ENCODE measurements at places on chromosomes 4 and X.

GRCh38 chr4:92237559-92237958 lies 66.2 kb upstream of the GRID2 start:
- no peak for DNase-seq

DNA sequence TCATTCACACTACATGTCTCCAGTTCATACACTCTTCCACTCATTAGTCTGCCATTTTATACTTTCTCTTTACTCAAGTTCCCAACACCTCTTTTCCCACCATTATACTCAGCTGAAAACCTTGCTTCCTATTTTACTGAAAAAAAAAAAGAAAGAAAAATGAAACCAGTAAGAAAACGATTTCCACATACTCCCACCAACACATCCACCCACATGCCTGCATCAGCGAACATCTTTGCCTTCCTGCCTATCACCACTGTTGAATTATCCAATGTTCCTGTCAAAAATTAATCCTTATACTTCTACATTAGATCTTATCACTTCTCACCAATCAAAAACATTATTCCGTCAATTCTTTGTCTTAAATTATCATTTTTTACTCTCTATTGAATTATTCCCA lies 188.1 kb upstream of the FAM241A start:
- no peak for DNase-seq

- no peak for DNase-seq
Observed at GRCh38 chrX:50638123-50638522, 167.5 kb upstream of the DGKK start.

DNA sequence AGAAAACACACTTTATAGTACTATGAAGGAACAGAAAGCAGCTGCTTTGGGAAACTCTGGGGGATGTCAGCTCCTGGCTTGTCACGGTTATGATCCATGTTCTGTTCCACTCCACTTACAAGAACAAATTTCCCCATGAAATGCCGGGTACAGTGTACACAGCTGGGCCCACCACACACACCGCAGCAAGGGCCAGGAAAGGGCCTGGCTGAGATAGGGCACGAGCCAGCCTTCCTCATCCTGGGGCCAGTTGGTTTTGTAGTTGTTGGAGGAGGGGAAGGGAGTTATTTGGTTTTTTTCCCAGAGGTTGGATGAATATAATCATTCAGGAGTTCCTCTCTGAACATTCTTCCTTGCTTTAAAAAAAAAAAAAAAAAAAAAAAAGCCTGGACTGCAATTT lies 56.8 kb downstream of the SEPSECS start:
- peak; percentile 34 for DNase-seq

- DNase-seq = peak; percentile 48
Observed at GRCh38 chr4:91113130-91113706, 986.0 kb downstream of the CCSER1 start.

DNA sequence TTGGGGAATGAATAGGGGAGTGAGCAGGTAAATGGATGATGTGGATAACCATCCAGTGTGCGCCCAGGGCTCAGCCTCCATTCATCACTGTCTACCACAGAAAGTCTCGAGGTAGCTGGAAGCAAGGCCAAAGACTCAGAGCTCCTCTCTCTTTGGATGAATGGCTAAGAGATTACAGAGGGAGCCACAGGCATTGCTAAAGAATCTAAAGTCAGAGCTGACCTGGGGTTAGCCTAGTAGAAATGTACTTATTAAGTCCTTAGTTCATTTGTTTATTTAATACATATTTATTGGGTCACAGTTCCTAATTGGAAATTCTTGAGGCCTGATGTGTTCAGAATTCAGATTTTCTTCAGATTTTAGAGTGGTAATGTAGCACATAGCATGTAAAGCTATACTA lies 88.7 kb upstream of the HPF1 start:
- DNase-seq = no peak

DNA sequence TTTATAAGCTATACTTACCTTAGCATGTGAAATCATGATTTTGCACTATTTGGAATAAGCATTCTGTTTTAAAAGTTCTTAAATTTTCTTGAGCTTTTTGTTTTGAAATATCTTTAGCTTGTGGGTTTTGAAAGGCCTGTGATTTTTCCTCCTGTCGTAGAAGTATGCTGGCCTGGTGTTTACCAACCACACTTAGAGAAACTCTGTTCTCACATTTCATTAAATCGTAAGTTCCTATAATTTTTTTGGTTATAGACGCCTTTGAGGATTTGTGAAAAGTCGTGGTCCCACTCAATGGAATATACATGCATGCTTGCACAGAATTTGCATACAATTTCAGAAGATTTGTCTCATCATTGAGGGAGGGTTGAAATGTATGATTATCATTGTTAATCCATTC lies 63.6 kb downstream of the PDLIM5 start:
- no peak for DNase-seq

DNA sequence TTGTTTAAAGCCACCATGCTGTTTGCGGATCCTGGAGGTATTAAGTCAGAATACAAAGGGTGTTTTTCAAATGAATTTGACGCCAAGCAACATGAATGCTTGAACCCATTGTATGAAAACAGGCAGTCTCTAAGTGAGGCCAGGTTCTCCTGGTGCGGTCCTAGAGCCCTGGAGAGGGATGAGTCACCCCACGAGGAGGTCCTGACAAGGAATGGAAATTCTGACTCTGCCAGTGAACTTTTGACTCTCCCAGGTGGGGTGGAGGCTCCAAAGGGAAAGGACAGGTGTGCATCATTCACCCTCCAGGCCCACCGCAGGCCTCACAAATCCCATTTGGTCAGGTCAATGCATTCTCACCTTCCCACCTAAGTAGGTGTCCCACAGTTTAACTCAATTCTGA lies 1.5 kb downstream of the TRIM2 start:
- peak; percentile 71 for DNase-seq

DNA sequence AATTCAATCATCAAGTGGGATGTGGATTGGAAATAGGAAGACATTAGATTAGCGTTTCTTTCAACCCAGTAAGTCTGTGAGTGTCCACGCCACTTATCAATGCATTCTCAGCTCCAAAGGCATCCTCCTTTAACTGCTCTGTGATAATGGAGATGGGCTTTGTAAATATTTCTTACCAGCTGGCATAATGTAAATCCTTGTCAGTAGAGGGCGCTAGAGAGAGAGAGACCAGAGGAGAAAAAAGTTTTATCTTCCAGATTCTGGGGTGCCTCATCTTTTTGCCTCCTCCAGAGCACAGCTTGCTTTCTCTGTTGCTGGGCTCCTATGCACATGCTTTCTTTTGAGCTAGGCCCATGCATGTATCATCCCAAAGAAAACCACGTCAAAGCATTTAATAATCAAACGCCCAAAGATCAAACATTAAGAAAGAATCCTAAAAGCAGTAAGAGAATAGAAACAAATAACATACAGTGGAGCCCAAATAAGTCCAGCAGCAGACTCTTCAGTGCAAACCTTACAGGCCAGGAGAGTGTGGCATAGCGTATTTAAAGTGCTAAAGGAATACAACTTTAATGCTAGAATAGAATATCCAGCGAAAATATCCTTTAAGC lies 9.6 kb upstream of the MTMR1 start:
- DNase-seq = peak; percentile 41

DNA sequence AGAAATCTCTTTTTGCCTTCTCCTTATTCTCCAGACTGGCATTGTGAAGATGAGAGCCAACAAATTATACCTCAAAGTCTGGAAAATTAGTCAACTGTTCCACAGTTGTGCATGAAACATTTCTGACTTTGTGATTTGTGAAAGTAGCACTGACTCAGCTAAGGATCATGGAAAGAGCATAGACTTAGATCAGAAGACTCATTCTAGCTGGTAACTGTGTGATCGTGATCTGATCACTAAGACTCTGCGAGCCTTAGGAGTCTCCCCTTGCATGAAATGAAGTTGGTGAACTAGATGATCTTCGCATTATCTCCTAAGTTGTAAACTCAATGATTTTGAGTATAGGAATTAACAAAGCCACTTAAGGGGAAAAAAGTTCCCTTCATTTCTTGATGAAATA lies 668.1 kb downstream of the RPA4 start:
- DNase-seq = no peak

Measured in COLO829 (cell line).